ENCODE measurements at places on chromosomes 3 and 15.

GRCh38 chr3:127177226-127177625 is 15.7 kb upstream of the PRR23E start:
- DNase-seq, result no peak

GRCh38 chr3:197298945-197299854 is 788 bp upstream of the DLG1 start:
- no peak for DNase-seq

DNA sequence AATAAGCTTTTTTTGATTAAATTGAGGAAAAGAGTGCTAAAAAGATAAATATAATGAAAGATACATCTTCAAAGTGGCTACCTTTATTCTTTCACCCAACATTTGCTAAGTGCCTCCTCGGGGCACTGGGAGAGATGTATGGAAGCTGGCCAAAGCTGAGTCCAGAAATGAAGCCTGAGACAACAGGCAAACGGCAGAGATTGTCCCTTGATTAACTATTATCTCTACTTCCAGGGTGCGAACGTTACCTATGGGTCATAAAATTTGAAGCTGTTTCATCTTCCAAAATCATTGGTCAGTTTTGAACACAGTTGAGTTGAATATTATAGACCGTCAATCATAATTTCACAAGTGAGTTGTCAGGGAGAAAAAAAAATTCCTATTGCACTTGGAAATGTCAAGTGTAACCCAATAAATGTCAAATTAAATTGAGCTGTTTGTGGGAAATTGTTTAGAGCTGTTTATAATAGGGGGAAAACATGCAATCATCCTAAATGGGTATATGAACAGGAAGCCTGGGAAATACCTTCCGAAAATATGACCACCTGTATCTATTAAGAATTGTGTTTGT is 73.9 kb downstream of the SUCLG2 start:
- no peak for DNase-seq

DNA sequence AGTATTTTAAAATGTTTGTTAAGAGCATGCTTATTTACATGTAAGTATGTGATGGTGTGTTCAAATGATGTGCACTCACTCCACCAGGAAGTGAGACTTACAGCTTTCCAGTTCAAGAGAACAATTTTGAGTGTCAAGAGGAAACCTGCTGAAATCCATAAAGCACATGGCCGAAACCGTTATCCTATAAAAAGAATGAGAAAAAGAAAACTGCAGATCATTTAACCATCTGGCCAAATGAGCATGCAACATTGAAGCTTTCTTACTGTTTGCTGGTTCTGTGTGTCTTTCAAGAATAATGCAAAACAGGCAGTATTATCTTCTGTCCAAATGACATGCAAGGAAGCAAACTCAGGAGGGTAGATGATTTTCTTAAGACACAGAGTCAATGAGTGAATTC is 26.3 kb downstream of the GABRR3 start:
- DNase-seq, result no peak

DNA sequence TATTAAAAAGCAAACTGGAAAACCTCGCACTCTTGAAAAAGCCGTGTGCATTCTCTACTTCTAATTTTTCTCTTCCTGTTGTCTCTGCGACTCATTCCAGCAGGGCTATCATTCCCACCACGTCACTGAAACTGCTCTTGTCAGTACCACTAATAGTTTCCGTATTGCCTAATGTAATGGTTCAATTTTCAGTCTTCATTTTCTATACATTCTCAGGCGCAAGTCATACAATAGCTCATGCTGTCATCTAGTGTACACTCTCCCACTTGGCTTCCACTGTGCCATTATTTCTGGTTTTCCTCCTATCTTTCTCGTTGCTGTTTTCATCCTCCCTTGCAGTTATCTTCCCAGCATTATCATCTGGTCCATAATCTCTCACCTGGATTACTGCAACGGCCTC is 160.2 kb downstream of the SPATA16 start:
- no peak for DNase-seq

- no peak for DNase-seq
Measured at GRCh38 chr3:57064572-57064971, 4.1 kb downstream of the SPATA12 start.

DNA sequence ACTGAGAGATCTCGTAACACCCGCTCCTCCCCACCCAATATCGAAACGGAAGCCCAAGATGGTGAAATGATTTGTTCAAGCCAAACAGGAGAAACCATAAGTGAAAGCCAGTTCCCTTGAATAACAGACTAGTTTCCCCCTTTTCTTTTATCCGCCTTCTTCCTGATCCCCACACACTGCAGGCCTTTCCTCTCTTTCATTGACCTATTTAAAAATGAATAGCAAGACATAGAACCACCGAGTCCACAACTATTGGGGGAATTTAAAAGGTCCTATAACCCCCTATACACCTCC is 382 bp upstream of the COX17 start:
- no peak for DNase-seq

GRCh38 chr3:72162649-72163184 is 377.8 kb upstream of the PROK2 start:
- no peak for DNase-seq

- DNase-seq, result no peak
Measured at GRCh38 chr3:47817609-47818008, 14.7 kb downstream of the DHX30 start.

DNA sequence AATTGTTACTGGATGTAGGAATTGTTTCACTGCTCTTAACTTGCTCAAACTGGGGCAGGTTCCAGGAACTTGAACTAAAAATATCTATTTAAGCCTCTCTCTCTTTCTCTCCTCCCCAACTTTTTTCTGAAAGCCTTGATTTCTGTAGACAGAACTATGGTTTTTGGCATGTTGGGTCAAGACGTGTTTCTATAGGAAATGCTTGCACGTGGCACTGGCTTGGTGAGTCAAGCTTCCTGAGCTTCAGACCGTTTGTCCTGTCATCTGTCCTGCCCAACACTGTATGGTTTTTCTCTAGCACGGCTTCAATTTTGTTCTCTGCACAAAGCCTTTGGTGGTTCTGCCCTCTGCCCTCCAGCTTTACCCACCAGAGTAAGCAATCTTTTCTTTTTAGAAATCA is 13.5 kb downstream of the EAF1 start:
- DNase-seq, result peak; percentile 39

- no peak for DNase-seq
Measured at GRCh38 chr15:70114221-70114620, 16.5 kb upstream of the TLE3 start.

DNA sequence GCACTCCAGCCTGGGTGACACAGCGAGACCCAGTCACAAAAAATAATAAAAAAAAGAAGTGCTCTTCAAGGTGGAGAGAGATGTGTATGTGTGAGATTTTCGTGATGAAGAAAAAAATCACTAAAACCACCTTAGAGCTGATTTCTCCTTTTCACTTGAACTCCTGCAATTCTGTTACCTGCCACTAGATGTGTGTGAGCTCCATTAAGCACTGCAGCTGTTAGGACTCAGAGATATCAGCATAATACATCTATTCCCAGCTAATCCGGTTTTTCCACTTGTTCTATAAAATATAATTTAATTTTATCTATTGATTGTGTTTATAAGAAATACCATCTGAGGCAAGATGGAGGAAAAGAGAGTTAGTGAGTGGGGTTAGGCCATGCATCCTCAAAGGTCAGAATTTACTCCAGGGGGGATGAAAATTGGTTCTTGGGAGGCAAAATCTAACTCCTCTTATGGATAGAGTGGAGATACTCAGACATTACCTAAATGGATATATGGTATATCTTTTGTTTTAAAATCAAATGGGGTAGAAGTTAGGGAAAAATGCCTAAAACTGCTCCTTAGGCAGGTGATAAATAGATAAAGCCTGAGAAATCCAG is 152.7 kb downstream of the IL20RB start:
- DNase-seq, result no peak

DNA sequence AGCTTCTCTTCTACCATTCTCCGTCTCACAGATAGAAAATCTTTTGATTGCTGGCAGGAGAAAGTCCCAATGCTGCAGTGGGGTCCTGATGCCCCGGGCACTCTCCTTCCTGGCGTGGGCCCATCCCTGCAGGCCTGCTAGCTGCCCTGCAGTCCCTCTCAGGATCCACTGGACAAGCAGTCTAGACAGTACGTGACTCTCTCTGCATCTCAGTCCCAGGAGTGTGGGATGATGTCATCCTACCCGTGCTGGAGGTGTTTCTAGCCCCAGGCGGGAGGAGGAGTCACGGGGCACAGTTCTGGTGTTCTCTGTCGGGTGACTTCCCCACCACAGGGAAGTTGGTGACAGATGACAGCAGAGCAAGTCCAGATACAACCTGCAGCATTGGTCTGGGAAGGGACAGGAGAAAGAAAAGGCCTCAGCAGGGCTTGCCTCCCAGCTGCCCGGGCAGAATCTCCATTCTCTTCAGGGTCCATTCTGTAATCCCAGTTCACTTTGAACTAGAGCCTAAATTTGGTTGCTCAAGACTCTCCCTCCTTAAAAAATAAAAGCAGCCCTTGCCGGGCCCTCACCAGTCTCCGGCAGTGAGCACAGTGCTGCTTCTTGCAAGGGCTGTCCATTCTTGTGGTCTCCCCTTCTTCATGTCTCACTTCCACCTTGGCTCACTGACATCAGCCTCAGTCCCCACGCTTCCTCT is 30.6 kb downstream of the SLC28A1 start:
- DNase-seq, result peak; percentile 8

GRCh38 chr3:159166899-159167586 is 365.2 kb downstream of the MFSD1 start:
- no peak for DNase-seq

DNA sequence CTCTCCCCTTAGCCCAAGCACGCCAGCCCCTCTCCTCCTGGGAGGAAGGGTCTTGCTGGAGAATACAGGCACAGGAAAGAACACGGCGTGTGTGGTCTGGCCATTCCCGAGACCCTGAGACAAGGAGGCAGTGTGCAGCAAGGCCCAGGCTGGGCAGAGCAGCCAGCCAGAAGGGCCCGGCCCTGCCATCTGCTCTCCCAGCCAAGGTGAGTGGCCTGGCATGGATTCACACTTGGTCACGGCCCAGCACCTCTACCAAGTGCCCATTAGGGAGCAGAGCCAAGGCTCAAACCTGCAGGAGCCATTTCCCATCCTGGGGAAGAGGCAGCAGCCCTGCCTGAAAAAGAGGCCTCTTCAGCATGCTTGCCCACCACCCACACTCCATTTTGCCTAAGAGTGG is 28.6 kb downstream of the MEGF11 start:
- no peak for DNase-seq

- DNase-seq, result no peak
Measured at GRCh38 chr15:98824595-98824994, 176.3 kb downstream of the IGF1R start.

- DNase-seq, result no peak
Measured at GRCh38 chr15:25327686-25328085, 111.1 kb downstream of the UBE3A start.

All from CD4-positive, alpha-beta T cell treated with Interferon gamma for 1 hour (primary cell).